ENCODE measurements at places on chromosomes 5 and 9.

DNA sequence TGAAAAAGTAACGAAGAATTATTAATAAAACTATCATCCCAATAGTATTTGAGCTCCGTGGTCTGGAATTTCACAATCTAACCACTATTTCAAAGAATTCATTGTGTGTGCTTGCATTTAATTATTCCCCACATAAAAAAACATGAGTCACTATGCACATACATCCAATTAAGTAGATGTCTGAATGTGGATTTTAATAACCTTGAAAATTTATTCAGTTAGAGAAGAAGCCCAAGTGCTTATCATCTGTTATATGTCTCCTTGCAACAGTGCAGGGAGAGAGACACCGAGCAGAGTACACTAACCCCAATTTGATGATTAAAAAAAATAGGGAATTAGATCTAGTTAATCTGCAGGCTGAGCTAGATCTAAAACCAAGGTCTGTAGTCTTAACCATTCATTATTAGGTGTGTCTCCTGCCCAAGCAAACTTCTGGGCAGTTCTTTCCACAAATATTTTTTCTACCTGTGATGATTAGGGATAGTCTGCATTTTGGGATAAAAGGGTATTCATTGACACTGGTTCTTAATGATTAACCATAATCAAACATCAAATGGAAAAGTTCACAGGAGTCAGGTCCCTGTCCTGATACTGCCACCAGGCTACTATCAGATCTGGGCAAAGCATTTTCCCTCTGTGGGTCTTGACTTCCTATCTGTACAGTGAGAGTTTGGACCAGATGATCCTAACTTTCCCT is 164.2 kb downstream of the GRIA1 start:
- DNase-seq: no peak

DNA sequence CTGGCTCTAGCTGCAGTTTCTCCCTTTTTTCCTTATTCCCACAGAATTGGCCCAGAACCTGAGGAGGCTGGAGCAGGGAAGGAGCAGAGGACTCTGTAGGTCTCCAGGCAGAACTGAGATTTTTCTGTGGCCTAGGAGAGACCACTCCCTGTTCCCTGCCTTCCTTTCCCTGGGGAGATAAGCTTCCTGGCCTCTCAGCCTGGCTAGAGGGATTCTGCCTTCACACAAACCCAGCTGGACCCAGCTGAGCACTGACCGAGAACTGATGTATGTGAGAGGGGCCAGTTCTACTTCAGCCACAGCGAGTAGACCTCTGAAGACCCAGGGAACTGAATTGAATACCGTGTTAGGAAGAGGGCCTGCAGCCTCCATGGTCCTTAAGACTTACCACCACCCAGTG is 48.0 kb downstream of the RUSC2 start:
- no peak for DNase-seq

DNA sequence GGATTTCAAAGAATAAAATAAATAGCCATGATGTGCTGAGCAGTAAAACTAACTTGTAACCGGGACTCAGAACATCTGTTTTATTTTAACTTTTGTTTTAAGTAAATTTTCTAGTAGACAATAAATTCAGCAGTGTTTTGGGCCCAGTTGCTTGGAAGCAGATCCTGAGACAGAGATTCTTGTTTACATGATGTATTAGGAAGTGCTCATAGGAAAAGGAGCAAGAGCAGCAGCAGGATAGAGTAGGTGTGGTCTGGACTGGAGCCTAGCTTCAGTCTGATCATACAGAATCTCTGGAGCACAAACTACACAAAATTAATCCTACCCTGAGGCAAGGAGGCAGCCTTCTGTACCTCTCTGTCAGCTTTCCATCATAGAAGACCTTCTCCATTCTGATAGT is 139.2 kb upstream of the CCNH start:
- DNase-seq: no peak

DNA sequence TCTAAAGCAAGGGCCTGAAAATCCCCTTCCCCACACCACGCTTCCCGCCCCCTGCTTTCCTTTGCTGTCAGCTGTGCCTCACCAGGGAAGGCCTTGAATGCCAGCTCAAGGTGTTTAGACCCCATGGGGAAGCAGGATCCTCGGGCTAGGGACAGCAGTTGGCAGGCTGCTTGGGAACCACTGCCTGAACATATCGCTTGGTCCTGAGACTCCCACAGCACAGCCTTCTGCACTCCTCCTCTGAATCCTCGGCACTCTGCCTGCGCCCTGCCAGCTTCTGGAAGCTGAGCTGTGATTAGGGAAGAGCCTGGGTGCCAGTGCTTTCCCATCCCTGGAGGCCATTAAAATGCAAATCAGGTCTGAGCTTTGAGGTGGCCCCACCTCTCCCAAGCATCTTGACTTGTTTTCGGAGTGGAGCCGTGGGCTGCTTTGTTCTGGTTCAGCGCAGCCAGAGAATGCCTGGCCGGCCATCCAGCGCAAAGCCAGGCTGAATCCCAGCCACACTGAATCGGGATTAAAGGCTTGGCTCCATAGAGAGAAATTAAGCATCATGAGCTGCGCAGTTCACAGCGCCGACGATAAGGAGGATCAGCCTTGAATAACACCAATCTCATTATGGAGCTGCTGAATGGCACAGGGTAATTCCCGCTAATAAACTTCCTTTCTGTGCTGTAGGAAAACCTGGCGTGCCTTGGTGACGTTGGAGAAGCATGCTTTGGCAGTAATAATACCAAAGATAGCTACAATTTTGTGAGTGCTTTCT is 40.0 kb downstream of the AMBP start:
- no peak for DNase-seq

GRCh38 chr5:72390836-72391235 is 70.7 kb downstream of the PTCD2 start:
- no peak for DNase-seq

DNA sequence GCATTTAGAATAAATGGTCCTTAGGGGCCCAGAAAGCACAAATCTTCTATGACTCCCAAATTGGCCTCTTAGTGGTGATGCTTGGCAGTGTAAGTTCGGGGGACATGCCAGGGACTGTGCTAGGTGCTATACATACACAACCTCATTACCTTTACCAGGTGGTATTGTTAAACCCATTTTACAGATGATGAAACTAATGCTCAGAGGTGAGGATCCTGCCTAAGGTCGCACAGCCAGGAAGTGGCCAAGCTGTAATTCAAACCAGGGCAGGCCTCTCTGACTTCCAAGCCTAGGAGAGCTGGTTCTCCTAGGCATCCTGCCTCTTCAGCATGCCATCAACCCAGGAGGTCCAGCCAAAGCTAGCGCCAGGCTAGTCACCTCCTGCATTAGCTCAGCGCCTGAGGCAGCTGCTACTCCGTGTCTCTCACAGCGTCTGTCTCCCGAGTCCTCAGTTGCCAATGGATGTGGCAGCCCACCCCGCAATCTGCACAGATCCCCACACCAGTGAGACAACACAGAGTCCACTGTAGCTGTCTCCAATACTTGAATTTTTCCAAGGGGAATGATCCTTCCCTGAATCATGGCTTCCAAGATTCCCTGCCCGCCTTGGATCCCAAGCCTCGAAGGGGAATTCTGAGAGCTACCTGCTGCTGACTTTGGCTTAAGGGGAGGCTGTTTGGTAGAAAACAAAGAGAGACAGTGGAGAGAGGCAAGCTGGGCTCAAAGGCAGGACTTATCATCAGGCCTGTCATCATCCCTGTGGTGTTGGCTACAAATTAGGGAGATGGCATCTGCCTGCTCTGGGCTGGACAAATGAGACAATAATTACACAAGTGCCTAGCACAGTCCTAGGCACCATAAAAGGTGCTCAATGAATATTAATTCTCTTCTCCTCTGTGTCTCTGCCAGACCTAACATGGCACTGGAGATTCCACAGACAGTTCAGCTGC is 52.6 kb downstream of the CRB2 start:
- no peak for DNase-seq

- no peak for DNase-seq
These were observed 34.8 kb downstream of the TNFSF8 start for GRCh38 chr9:114895521-114895991.

GRCh38 chr5:10452768-10453331 is 11.2 kb downstream of the ROPN1L start:
- DNase-seq: no peak

DNA sequence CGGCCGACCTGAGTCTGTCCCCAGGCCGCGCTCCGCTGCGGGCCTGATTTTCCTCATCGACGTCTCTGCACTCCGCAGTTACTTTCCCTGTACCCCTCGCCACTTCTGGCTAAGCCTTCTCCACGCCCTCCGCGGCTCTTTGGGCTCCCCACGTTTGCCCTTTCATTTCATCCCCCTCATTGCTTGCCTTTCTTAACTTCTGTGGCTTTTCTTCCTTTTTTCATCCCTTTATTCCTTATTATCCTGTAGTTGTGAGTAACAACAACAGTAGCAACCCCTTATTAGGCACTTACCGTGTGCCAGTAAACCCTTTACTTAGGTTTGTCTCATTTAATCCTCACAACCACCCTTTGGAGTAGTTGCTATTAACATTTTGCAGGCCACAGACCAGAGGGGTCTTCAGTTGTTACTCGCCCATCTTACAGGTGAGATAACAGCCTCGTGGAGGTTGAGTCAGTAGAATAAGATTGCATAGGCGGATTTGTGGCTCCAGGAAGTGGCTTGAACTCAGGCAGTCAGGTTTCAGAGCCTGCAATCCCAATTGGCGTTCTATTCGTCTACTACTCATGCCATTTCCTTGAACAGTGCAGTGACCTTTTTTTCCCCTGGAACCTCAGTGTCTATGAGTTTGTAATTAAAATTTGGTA is 724 bp downstream of the TCERG1 start:
- DNase-seq: no peak

DNA sequence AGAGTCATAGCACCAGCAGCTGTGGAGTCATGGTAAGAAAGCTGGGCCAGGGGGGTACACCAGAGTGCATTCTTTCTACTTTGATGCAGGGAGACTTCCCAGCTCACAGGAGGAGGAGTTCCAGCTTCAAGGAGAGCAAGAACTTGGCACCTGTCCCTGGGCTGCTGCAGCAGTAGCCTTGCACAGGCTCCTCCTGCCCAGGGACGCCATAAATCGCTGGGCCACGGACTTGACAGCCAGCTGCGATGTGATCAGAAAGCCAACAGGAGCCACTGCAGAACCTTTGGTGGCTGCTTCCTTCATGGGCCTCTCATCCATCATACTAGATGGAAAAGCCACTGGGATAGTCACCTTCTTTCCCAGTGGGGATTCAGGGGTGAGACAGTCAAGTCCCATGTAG is 234.7 kb downstream of the NMUR2 start:
- no peak for DNase-seq

GRCh38 chr5:164553851-164554250 is 1048.4 kb downstream of the MAT2B start:
- no peak for DNase-seq

DNA sequence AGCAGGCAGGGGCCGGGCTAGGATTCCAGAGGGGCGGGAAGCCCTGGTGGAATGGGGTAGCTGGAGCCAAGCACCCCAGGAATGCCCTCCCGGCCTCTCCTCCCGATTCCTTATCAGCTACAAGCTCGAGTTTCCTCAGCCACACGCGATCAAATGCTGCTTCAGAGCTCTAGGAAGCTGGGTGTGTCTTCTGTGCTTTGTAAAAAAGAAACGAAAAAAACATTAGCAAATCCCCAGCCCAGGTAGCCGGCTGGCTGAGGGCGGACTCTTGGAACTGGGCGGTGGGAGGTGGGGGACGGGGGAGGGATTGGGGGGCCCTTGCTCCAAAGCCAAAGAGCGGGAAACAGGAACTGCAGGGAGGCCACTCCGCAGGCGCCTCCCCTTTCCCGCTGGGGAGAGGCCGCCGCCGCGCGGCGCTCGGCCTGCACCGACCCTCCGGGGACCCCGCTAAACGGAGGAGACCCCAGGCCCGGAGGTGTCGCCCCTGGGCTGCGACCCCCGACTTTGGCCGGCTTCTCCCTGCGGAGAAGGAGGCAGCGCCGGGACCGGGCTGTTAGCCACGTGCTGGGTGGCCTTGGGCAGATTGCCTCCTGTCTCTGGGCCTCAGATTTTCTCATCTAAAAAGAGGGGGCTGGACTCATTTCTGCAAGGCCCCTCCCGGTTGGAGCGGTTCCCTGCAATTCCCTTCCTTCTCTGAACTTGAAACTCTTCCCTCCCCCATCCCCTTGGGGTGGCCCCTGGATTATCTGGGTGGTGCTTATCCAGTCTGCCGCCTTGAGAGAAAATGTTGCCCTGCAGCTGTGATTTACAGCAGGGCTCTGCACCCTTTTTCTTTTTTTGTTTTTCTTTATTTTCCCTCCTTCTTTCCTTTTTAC is 40.9 kb upstream of the FABP6 start:
- DNase-seq: no peak

DNA sequence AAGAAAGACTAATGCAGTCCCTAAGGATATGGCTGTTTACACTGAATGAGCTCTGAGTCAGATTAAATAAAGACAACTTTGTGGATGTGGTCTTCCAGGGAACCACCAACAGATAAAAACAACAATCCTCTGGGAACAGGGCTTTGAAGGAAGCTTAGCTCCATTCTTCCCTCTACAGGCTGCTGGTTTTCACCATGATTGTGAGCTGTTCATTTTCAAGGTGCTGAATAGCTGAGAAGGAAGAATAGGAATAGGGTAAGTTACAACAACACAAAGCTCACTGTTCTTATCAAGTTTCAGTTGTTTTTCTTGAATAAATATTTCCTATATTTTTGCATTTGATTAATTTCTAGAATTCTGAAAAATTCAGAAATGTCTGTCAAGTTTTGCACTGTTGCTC is 25.9 kb upstream of the PTAR1 start:
- DNase-seq: no peak

DNA sequence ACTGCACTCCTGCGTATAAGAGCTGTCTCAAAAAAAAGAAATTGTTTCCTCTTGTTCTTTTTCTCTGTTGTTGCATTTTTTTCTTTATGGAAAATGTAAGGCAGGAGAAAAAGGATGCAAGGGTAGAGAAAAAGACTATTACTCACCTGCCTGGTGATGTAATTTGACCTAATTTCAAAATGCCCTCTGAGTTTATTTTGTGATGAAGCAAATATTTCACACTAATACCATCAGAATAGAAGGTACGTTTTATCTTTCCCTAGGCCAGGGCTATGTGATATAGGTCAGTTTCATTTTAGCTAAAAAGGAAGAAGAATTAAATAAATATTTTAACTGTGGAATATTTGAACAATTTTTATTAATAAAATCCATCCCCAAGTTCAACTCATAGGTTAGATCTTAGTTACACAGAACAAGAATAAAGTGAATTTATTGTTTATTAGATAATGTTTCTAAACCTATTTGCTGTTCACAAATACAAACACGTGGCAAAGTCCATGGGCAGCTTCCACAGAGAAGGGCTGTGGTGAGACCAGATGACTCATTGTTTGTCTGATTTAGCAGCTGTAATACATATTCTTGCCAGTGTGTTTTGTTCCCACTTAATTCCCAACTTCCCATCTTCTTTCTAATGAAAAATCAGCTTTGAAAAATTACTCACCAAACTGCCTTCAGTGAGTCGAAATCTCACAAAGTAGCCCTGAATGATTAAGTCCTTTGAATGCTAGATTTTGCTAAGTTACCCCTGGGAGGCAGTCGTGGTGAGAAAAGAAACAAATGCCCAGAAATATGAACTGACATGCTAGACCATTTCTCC is 52.8 kb upstream of the CCDC112 start:
- DNase-seq: no peak

GRCh38 chr5:159249158-159249557 is 13.9 kb upstream of the UBLCP1 start:
- DNase-seq: no peak

- no peak for DNase-seq
These were observed 53.7 kb upstream of the HRH2 start for GRCh38 chr5:175603987-175604739.

GRCh38 chr5:76294573-76294972 is 108.5 kb upstream of the IQGAP2 start:
- no peak for DNase-seq
